ENCODE measurements at places on chromosomes 5 and 9.

GRCh38 chr9:127397646-127398274 is 791 bp downstream of the SLC2A8 start:
- DNase-seq, result peak; percentile 74

GRCh38 chr5:109654455-109654854 is 35.3 kb upstream of the MAN2A1 start:
- DNase-seq, result no peak

DNA sequence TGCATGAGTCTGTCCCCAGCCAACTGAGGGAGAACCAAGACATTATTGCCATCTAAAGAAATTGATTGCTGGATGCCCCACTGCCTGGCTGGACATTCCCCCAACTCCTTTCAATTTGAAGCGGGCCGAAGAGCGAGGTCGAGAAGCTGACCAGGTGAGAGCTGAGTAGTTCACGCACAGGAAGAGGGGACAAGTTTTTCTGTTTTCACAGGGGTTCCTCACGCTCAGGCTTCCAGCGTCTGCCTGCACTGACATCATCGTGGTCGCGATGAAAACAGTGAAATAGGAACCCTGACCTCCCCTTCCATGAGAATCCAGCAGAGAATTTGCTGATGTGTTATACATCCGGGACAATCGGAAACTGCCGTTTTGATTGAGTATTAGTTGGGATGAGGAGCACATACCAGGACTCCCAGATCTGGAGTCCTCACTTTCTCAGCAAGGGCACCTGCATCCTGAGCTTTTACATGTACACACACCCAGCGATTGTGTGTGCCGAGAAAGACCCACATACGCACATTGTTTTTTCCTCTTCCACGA is 3.1 kb upstream of the DMRT3 start:
- no peak for DNase-seq

DNA sequence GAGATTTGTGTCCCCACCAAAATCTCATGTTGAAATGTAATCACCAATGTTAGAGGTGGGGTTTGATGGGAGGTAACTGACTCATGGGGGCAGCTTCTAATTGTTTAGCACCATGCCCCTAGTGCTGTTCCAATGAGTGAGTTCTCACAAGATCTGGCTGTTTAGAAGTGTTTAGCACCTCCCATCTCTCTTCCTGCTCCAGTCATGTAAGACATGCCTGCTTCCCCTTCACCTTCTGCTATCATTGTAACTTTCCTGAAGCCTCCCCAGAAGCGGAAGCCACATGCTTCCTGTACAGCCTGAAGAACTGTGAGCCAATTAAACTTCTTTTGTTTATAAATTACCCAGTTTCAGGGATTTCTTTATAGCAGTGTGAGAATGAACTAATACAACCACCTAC is 170.5 kb downstream of the NDUFS4 start:
- DNase-seq, result no peak

DNA sequence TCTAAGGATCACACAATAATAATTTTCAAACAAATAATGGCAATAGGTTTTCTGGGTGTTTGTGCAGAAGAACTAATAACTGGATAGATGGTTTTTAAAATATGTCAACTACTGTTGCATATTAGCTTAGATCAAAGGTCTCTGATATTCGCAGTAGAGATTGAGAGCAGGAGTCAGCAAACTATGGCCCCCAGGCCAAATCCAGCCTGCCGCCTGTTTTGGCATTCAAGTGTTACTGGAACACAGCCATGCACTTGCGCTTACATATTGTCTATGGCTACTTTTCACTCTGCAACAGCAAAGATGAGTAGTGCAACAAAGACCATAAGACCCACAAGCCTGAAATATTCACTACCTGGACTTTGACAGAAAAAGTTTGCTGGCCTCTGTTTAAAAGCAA is 260.8 kb downstream of the GRIA1 start:
- no peak for DNase-seq

DNA sequence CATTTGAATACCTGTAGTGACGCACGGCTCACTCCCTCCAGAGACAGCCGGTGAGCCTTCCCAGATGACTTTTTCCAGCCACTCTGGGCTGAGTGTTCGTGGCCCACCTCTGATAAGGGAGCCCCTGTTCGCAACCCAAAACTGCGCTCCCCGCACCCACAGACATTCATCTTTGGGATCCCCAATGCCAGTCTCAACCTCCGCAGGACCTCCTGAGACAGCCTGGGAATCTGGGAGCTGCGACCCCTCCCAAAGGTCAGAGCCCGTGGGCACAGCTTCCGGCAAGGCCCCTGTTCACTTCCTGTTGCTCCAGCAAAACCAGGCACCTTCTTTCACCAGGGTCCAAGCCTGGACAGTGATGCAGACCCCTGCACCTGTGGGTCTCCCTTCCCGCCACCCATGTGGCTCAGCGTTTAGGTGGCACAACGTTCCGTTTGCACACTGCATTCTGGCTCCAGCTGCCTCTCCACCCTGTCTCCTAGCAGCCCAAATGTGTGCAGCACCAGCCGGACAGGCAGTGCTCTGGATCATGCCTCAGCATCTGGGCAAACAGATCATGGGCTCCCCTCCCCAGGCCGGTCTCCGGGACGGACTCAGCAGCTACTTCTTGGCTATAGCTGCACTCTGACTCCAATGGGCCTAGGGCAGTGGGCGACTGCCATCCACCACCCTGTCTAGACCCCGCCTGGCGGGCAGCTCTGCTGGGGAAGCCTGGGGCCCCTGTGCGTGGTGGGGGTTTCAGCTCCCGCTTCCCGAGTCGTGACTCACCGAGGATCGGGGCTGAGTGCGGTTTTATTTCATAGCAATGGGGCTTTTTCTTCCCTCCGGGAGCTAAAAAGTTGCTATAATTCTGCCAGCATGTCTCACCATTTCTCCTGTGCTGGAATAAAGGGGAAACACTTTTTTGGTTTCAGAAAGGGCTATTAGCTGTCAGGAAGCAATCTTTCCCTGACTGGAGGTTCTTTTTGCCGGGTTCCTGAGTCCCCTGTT is 156.0 kb downstream of the OLFM1 start:
- DNase-seq, result no peak

DNA sequence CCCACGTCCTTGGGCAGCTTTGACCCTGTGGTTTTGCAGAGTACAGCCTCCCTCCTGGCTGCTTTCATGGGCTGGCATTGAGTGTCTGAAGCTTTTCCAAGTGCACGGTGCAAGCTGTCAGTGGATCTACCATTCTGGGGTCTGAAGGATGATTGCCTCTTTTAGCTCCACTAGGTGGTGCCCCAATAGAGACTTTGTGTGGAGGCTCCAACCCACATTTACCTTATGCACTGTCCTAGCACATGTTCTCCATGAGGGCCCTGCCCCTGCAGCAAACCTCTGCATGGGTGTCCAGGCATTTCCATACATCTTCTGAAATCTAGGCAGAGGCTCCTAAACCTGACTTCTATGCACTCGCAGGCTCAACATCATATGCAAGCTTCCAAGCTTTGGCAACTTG is 644.2 kb upstream of the CDH9 start:
- peak; percentile 12 for DNase-seq

DNA sequence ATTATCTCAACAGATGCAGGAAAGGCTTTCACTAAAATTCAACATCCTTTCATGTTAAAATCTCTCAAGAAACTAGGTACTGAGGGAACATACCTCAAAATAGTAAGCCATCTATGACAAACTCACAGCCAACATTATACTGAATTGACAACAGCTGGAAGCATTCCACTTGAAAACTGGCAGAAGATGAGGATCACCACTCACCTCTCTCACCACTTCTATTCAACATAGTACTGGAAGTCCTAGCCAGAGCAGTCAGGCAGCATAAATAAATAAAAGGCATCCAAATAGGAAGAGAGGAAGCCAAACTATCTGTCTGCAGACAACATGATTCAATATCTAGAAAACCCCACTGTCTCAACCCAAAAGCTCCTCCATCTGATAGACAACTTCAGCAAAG is 203.6 kb upstream of the GRAMD2B start:
- no peak for DNase-seq

- no peak for DNase-seq
These were observed 333.3 kb downstream of the SEMA5A start for GRCh38 chr5:9212605-9213004.

Data from D341Med (cell line).